Choroid plexus epithelial cell (primary cell): ENCODE measurements at places on chromosomes 12 and 14.
A peak's percentile ranks its signal among the peaks of the same experiment; 100 is the strongest.

DNA sequence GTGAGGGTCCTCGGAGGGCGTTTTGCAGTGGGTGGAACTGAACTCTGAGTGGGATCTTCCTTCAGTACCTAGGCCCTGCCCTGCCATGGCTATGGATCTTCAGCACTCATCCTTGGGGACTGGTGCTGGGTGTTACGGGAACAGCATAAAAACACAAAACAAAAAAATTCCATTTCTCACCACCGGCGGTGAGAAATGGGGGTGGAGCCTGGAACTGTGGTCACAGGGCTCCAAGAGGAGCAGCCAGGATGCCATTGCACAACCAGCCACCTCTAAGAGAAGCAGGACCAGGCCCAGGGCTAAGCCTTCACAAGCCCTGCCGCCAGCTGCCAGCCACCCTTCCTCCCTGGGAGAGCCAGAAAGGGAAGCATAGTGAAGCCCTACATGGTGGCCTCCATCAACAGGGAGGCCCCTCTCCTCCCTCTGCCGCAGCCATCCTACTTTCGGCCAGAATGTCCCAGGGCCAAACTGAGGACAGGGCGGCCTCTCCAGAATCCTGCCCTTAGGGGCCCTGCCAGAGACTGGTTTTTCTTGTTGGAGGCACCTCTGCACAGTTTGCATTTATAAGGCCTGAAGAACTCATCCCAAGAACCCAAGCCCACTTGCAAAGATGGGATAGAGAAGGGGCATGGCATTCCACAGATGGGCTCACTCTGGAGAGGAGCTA lies 76.5 kb downstream of the VCPKMT start:
- DNase-seq, result peak; percentile 93

DNA sequence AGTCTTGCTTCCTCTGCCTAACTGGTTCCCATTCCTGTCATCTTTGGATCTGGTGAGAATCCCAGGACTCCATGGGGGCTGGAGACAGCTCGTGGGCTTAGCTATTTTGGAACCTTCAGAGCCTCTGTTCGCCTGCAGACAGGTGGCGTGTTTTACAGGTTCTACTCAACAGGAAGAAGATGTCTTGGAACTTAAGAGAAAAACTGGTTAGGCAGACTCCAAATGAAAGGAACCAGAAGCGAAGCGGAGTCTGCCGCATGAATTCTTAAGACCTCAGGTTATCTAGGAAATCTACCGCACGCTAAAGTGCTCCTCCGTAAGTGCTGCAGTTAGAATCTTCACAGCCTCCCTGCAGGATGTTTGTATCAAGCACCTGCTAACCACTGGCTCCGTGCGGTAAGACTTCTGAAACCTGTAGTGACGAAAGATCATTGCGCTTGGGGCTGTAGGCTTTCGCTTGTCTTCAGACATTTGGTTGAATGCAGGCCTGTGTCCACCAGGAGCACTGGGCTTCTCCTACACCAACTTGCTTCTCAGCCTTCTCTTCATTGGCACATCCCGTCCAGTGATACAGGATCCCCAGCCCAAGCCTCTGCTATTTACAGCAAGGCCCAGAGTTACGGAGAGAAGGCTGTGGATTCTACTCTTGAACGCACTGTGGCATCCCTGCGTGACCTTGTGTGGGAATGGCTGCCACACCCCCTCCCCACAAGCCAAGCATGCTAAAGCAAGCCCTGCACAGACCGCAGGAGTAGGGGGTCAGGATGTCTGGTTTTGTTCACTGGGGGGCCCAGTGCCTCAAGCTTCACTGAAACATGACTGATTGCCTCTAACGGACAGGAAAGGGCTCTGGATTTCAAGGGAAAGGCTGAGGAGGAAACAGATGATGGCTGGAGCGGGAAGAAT lies 35.0 kb downstream of the ACADS start:
- DNase-seq, result no peak

- DNase-seq, result peak; percentile 52
Observed at GRCh38 chr14:24851837-24852236, 198.1 kb downstream of the STXBP6 start.

- DNase-seq, result peak; percentile 50
Observed at GRCh38 chr14:96297000-96297399, 41.0 kb downstream of the BDKRB1 start.

GRCh38 chr14:91366749-91367148 lies 50.9 kb downstream of the CCDC88C start:
- DNase-seq, result no peak
